ENCODE measurements at places on chromosomes 4 and X.

DNA sequence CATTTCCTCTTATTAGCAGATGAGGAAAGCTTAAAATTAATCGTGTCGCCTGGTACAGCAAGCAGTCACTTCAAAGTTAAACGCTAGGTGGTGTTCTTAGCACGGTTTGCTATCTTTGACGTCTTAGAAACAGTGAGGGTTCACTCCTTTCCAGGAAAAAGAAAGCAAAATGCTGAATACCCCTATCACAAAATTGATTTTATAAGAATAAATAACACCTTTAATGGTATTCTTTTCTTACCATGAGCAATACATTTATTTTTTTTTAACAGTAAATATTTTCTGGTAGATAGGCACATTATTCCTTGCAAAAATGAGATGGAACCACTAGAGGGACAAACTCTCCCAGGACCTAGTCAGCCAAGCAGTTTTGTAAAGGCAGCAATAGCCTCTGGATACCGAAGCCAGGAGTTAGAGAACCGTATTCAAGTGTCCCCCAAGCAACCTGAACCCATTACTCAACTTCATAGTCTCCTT is 153.9 kb downstream of the KDR start:
- peak; percentile 56 for DNase-seq

GRCh38 chrX:105725228-105725627 is 97.1 kb upstream of the NRK start:
- DNase-seq, result no peak

GRCh38 chr4:39732728-39733127 is 34.8 kb downstream of the UBE2K start:
- peak; percentile 49 for DNase-seq

GRCh38 chr4:89109841-89110540 is 1.3 kb upstream of the TIGD2 start:
- DNase-seq, result no peak

GRCh38 chr4:8585721-8586212 is 5.6 kb downstream of the GPR78 start:
- no peak for DNase-seq

GRCh38 chr4:153945704-153946103 is 156.8 kb upstream of the SFRP2 start:
- DNase-seq, result no peak

- DNase-seq, result no peak
Measured at GRCh38 chr4:7761312-7761711, 178.3 kb downstream of the AFAP1 start.

- no peak for DNase-seq
Measured at GRCh38 chr4:76993787-76994641, 44.5 kb downstream of the SEPTIN11 start.

GRCh38 chr4:183588169-183588675 is 70.8 kb downstream of the RWDD4 start:
- DNase-seq, result peak; percentile 32

DNA sequence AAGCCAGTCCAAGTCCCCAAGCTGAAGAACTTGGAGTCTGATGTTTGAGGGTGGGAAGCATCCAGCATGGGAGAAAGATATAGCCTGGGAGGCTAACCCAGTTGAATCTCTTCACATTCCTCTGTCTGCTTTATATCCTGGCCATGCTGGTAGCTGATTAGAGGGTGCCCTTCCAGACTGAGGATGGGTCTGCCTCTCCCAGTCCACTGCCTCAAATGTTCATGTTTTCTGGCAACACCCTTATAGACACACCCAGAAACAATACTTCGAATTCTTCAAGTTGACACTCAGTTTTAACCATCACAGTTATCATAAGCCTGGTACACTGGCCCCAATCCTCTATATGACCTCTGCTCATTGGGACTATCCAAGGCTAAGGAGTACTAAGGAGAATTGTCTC is 124.1 kb upstream of the WDR1 start:
- DNase-seq, result no peak

GRCh38 chrX:11480626-11481025 is 185.1 kb downstream of the ARHGAP6 start:
- no peak for DNase-seq

- DNase-seq, result no peak
Measured at GRCh38 chr4:99483636-99484035, 27.2 kb upstream of the C4orf17 start.

DNA sequence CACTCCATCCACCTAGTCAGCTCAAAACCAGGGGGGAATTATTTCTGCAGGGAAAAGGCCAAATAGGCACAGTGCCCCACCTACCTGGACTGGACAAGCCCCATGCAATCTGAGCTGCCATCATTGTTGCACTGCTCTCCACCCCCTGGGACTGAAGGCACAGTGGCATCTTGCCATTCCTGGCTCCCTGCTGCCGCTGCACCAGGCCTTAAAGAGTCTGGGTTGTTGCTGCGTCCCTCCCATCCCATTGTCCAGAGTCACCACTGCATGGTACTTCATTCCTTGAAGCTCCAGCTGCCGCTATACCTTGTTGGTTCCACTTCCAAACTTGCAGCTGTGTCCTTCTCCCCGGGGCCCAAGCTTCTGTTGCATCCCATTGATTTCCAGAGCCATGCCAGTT is 629.7 kb downstream of the STIM2 start:
- no peak for DNase-seq

DNA sequence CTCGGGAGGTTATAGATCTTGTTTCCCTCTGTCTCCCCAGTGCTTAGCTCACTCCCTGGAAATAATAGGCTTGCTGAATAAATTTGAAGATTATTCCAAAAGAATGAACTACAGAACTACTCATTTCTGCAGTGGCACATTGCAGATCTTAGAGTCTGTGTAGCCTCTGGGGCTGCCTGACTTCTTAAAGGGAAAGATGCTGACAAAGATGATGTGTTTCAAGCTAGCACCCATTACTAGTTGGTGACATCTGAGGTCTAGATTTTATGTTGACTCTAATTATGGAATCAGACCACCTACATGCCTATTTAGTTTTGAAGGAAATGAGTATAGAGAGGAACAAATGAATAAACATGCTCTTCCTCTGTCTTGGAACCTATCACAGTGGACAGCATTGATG is 123.7 kb upstream of the KCNIP4 start:
- DNase-seq, result no peak

- DNase-seq, result no peak
Measured at GRCh38 chr4:40998675-40999358, 215.5 kb downstream of the APBB2 start.

GRCh38 chr4:76453232-76453631 is 18.2 kb downstream of the SHROOM3 start:
- DNase-seq, result no peak

GRCh38 chr4:20698820-20699219 is 1.4 kb upstream of the PACRGL start:
- DNase-seq, result no peak

All from AG08396 (cell line).